ENCODE measurements at places on chromosomes 3 and 15. TPM values are rescaled to one million over a fixed set of nuclear protein-coding genes. Genes with fewer than 3 reads are reported as not detected.

The CERS3 gene
- polyA plus RNA-seq: 0.55 TPM

The SMCO1 gene
- not detected for polyA plus RNA-seq

The WDR48 gene
- 56.2 TPM for polyA plus RNA-seq

The MEIS2 gene
- polyA plus RNA-seq: 80.1 TPM

The ZDHHC23 gene
- polyA plus RNA-seq: 6.2 TPM

The NPAP1 gene
- polyA plus RNA-seq: 0.40 TPM

The FSIP1 gene
- polyA plus RNA-seq: 4.1 TPM

The HAPLN3 gene
- polyA plus RNA-seq: 19.3 TPM

The CATSPER2 gene
- polyA plus RNA-seq: 7.5 TPM

The TNFAIP8L3 gene
- polyA plus RNA-seq: 7.1 TPM

The PRTG gene
- 4.3 TPM for polyA plus RNA-seq

The WDR72 gene
- 0.79 TPM for polyA plus RNA-seq

The GRM2 gene
- 5.6 TPM for polyA plus RNA-seq

The RBPMS2 gene
- polyA plus RNA-seq: 6.3 TPM

The NPRL2 gene
- polyA plus RNA-seq: 43.8 TPM

The TMEM212 gene
- 0.57 TPM for polyA plus RNA-seq

The TMEM207 gene
- not detected for polyA plus RNA-seq

The ZNF385D gene
- 26.9 TPM for polyA plus RNA-seq

The PLSCR2 gene
- 0.30 TPM for polyA plus RNA-seq

The ANKRD63 gene
- polyA plus RNA-seq: 0.14 TPM

The SPESP1 gene
- 3.2 TPM for polyA plus RNA-seq

The SUCLG2 gene
- polyA plus RNA-seq: 24.4 TPM

The RTP1 gene
- polyA plus RNA-seq: 1.5 TPM

The GOLGA6D gene
- 0.16 TPM for polyA plus RNA-seq

The BAHD1 gene
- 22.8 TPM for polyA plus RNA-seq

The CXCR6 gene
- 0.14 TPM for polyA plus RNA-seq

The GOLGA8T gene
- polyA plus RNA-seq: 0.40 TPM

The HYAL1 gene
- 1.4 TPM for polyA plus RNA-seq

The P2RY14 gene
- polyA plus RNA-seq: 1.3 TPM

The SENP8 gene
- polyA plus RNA-seq: 6.7 TPM

The PRICKLE2 gene
- polyA plus RNA-seq: 29.7 TPM

The NANOGP8 gene
- not detected for polyA plus RNA-seq

The C3orf80 gene
- 4.2 TPM for polyA plus RNA-seq

The TMEM158 gene
- 19.2 TPM for polyA plus RNA-seq

The CDCP1 gene
- 0.46 TPM for polyA plus RNA-seq

The MORC1 gene
- 0.08 TPM for polyA plus RNA-seq

The TNFSF10 gene
- 5.2 TPM for polyA plus RNA-seq

The MUSTN1 gene
- 14.2 TPM for polyA plus RNA-seq

The PLA2G4D gene
- polyA plus RNA-seq: 0.10 TPM

The GNAI2 gene
- 293 TPM for polyA plus RNA-seq

The SH3GL3 gene
- 94.1 TPM for polyA plus RNA-seq

The GMPPB gene
- 16.5 TPM for polyA plus RNA-seq

The MST1R gene
- polyA plus RNA-seq: 0.63 TPM

The HTR3E gene
- polyA plus RNA-seq: not detected

The SPINK8 gene
- polyA plus RNA-seq: 1.6 TPM

The SAMMSON gene
- not detected for polyA plus RNA-seq

The CPNE4 gene
- 22.8 TPM for polyA plus RNA-seq

The RTP4 gene
- 0.38 TPM for polyA plus RNA-seq

The ADAMTS7 gene
- 20.4 TPM for polyA plus RNA-seq

The CCR9 gene
- polyA plus RNA-seq: 0.19 TPM
